ENCODE measurements at places on chromosomes 4 and X.

GRCh38 chr4:7254736-7255487, 62.6 kb downstream of the SORCS2 start:
- DNase-seq: no peak

GRCh38 chr4:163279713-163280112, 52.7 kb downstream of the NPY1R start:
- DNase-seq: no peak

DNA sequence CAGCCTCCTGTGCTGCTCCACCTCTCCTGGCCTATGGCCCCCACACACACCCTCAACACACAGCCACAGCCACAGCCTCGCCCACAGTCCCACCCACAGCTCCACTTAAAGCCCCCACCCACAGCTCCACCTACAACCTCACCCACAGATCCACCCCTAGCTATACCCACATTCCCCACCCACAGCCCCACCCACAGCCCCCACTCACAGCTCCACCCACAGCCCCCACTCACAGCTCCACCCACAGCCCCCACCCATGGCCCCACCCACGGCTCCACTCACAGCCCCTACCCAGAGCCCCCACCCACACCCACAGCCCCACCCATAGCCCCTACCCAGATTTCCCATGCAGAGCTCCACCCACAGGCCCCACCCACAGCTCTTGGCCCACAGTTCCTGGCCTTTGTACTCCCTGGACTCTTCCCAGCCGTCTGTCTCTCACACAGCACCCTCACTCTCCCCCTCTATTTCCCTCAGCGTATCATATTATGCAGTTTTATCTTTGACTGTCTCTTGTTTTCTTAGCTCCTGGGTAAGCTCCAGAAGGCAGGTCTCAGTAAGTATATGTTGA, 322.5 kb downstream of the EVC2 start:
- DNase-seq: no peak

DNA sequence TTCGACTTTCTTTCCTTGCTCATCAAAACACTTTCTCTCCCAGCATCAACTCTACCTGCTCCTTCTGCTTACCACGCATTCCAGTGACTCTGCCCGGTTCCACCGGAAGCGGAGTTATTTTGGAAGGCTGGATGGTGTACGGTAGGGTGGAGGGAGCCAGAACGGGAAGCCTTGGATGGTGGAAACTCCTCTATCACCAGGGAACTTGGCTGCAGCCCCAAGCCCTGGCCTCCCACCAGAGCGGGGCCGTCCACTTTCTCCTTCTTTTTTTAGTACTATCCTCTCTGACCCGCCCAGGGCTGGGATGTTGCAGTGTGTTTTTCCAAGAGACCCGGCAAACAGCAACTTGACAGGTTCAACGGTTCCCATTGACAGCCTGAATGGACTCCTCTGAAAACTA, 27.6 kb downstream of the ADGRG2 start:
- DNase-seq: no peak

- no peak for DNase-seq
Measured at GRCh38 chr4:177509226-177509745, 67.0 kb upstream of the AGA start.

DNA sequence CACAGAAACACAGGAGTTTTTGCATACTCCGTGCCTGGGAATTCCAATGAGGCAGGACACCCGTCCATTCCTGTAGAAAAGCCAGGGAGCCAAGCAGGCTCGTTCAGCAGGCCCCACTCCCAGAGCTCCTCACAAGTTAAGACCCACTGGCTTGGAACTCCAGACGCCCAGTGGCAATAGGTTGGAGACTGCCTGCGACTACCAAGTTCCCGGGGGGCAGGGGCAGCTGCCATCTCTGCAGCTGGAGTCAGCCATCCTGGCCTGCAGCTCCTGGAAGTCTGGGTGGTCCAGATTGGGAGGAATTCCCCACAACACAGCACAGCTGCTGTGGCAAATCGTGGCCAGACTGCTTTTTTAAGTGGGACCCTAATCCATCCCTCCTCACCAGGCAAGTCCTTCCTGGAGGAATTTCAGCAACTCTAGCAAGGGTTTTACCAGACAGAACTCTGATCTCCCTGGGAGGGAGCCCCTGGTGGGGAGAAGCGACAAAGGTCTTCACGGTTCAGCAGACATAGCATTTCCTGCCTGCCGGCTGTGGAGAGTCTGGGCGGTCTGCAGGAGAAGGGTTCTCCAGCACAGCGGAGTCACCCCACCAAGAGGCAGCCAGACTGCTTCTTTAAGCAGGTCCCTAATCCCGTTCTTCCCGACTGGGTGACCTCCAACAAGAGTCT, 231.9 kb downstream of the STPG2 start:
- DNase-seq: no peak

DNA sequence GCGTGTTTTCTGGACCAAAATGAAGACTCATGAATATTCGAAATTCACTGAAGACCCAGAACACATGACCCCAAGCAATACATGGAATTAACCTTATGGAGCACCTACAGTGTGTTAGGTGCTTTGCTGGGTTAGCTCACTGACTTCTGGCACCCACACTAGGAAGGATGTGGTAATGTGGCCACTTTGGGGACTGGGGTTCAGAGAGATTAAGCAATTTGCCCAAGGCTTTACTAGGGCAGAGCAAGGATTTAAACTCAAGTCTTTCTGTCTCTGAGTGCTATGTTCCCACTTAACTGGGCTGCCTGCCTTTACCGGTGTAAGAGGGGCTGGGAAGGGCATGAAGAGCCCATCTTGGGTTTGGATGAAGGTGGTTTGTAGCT, 162.0 kb upstream of the ATP6AP2 start:
- no peak for DNase-seq

DNA sequence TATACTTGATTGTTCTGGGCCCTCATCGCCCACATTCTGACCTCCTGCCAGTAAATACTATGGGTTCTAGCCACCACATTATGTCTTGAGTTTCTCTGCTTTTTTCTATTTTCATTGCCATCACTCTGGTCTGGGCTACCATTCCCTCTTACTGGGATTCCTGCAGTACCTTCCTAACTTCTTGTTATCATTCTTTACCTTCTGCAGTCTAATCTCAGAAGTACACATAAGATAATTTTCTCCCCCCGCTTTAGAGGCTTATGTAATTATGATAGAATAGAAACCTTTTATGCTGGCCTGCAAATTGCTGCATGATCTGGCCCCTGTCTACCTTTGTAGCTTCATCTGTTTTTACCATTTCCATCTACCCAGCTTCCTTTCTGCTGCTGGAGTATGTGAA, 19.2 kb downstream of the STIM2 start:
- no peak for DNase-seq

DNA sequence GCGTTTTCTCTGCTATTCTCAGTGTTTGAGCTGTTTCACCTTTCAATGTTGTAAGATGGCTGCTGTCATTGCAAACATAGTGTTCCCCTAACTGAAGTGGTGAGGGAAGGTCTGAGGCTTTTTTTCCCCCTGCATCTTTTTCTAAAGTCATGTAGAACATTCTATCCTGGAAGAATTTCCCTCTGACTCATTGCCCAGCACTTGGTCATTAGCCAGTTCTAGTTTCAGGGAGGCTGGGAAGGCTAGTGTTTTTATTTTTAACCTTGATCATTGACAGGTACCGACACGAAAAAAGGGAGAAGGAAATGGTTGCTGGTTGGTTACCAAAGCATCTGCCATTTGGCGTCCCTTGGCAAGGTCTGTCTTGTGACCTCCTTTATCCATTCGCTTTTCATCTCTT, 6.6 kb downstream of the LANCL3 start:
- no peak for DNase-seq

DNA sequence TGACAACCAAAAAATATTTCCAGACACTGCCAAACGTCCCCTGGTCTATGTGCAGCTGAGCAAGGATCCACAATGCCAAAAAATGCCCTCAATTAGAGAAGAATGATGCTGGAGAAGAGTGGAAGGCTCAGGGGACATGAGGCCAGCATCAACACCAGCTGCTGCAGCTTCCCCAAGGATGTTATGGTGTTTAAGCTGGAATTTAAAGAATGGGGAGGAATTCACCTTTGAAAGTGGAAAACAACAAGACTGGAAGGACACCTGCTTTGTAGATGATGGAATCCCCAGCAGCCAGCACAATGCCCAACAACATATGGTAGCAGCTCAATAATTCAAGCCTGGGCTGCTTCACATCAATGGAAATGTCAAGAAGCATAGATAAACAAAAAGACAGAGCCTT, 20.3 kb upstream of the SMPX start:
- DNase-seq: no peak

GRCh38 chr4:78621395-78621794, 69.8 kb downstream of the ANXA3 start:
- DNase-seq: no peak

- DNase-seq: no peak
Measured at GRCh38 chr4:161133586-161134276, 1030.1 kb downstream of the FSTL5 start.

- DNase-seq: no peak
Measured at GRCh38 chrX:34401411-34401810, 255.7 kb downstream of the TMEM47 start.

DNA sequence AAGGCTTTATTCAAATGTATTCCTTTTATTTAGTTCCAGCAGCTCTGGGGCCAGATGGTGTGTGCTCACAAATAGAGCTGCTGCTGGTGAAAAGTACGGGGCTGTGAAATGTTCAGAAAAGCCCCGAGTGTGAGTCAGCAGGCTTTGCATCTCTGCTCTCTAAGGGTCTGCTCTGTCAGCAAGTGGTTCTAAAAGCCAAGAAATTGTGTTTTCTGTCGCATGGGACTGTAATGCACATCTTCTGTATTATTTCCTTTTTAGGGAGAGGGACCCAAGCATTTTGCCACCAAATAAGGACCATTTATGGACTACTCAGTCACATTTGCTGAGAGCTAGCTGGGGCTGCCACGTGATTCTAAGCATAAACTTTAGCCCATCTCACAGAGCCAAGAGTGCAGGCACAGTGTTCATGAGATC, 82.9 kb upstream of the NHS start:
- no peak for DNase-seq

DNA sequence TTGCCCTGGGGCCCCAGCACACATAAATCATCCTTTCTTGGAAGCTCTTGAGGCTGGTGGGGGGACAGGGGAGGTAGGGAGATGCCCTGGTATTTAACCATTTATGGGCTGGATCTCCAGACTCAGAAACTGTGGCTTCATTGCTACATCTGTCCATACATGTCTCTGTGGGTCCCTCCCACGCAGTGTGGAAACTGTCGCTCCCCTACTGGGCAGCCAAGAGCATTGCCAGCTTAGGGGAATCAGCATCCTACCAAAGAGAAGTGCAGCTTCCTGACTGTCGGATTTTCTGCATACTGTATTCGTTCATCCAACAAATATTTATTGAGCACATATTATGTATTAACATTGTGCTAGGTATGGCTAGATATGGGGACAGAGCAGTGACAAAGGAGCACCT, 3.7 kb downstream of the GRIPAP1 start:
- no peak for DNase-seq

DNA sequence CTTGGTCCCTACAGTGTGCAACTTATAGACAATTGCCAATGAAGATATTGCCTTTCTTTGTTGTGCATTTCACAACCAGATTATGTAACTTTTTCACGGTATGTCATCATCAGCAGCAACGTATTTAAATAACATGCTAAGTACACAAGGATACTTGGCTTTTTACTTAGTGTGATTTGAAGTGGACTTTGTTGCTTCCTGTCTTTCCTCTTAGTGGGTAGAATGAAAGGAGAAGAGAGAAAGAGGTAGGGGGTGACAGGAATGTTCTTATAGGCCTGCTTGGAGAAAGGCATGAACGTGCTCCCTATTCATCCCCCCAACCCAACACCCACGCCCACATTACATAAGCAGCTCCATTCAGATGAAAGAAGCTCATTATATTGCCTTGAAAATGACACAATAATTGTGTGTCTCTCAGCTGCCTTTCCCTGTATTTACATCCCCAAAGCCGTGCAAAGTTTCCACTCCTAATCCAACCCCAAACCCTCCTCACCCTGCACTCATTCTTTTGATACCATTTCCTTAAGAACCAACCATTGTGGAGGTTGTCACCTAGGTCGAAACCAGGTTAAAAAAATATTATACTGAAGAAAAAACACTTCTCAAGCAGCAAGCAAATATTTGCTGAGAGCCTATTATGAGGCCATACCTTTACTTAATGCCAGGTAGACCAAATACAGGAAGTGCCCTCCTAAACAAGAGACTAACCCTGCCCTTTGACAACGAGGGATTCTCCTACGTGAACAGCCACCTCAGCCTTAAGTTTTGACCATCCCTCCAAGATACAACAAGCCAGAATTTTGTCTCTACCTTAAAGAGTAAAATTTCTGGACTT, 25.2 kb upstream of the GK start:
- peak; percentile 49 for DNase-seq

DNA sequence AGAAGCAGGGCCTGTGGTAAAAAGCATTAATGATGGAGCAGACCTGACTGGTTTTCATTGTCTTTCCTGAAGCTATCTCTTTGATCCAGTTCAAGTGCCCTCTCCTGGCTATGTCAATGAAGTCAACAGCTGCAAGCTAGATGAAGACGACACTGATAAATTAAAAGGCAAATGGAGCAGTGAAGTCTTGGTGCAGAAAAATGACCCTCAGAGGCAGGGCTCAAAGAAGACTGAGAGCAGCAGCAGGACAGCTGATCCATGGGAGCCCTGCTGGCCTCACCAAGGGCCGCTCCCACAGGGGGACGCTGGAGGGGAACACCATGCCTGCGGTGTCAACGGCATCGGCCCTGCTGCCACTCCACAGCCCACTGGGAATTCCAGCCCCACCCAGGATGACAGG, 96.2 kb downstream of the RELL1 start:
- peak; percentile 3 for DNase-seq

GRCh38 chrX:12779534-12779933, 11.7 kb upstream of the PRPS2 start:
- no peak for DNase-seq

GRCh38 chrX:148535639-148536038, 35.2 kb downstream of the AFF2 start:
- no peak for DNase-seq

DNA sequence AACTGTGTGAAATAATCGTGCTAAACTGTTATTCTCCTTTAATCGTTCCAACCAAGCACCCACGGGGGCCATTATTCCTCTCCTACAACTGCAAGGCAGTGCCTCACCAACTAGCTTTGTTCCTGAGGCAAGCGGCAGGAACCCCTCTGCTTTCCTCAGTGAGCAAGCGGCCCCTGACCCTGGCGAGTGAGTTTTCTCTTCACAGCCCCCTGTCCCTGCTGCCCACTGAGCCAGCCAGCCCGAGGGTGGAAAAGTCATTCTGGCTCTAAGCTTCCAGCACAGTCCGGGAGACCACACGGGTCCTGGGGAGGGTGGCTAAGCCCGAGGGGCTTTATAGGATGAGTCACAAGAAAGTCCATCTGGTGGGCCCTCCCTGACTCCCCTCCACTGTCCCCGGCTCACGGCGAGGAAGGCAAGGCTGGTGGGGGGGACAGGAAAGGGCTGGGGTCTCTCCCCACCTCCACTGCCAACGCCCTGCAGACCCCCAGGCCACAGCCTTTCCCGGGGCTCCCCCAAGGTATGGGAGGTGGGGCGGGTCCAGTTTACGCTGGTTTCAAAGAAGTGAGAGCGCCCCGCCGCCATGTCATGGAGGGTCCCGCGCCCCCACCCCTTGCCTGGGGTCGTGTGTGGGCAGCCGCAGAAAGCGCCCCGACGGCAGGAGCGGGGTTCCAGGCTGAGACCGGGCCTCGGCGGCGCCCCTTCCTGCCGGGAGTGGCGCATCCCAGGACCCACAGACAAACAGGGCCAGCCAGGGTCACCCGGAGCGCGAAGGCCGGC, 45.0 kb downstream of the CPLX1 start:
- no peak for DNase-seq

GRCh38 chr4:98632258-98632657, 26.2 kb downstream of the TSPAN5 start:
- DNase-seq: no peak
